Liver (tissue), 10 donors: ENCODE measurements at places on chromosomes 16 and 17. TPM values are rescaled to one million over a fixed set of nuclear protein-coding genes. Genes with fewer than 3 reads are reported as not detected.

GRCh38 chr16:5042574-5043171, 8.9 kb upstream of the NAGPA start:
- no peak for DNase-seq
- no peaks in the 10 kb centered on the region for H3K36me3 ChIP-seq
- H3K4me1 ChIP-seq: no peaks in the 10 kb centered on the region

- no peaks in the 10 kb centered on the region for H3K4me1 ChIP-seq
- H3K27me3 ChIP-seq: no peaks in the 10 kb centered on the region
- H3K27ac ChIP-seq: no peak overlapping the region
- H3K36me3 ChIP-seq: no peaks in the 10 kb centered on the region
- H3K4me3 ChIP-seq: no peak overlapping the region
Observed at GRCh38 chr16:55661941-55662643, 6.3 kb downstream of the SLC6A2 start.

Gene VWA3A
- total RNA-seq: 0.05 TPM

GRCh38 chr17:49944273-49944870, 24.6 kb upstream of the DLX4 start:
- no peak for DNase-seq
- H3K27me3 ChIP-seq: no peaks in the 10 kb centered on the region
- no peaks in the 10 kb centered on the region for H3K4me1 ChIP-seq

DNA sequence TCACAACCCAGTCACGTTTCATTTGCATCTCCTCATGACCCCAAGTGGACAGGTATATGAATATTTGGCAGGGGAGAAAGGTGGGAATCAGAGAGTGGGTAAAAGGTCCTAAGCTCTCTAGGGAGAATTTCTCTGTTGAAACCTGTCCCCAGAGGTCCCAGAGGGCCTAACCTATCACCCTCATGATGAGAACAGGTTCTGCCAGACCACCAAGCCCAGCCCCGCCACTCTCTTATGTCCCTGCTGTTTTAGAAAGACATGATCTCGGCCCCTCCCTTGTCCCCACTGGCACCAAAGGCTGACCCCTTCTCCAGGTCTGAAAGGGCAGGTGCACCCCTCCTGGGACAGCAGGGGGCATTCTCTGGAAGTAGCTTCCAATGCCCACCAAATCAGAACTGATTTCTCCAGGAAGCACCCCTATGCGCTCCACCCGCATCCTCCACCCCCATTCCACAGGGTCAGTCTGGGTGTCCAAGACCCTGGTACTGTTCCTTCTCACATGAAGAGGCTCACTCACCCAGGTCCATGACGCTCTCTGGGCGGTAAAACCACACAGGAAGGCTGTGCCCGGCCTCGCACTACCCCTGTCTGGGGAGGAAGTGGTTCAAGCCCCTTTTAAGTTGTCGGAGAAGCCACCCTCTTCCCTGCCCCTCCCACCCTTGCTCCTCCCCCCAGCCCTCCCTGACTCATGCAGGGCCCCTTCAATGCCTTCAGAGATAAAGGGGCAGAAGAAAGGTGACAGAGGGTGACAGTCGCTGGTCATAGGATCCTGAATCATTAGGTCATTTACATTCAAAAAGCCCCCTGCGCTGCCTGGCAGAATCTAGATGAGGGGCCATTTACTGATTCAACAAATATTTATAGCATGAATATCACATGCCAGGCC, at the start of gene CCR7:
TSS of gene CCR7 (minus strand) at position 590 of the 886 bp plus-strand sequence. CDS start at position 527, 63 bp downstream.
- H3K36me3 ChIP-seq: no peaks in the 10 kb centered on the region
- no peak within 1 kb of the TSS for H3K27ac ChIP-seq
- no peak within 1 kb of the TSS for H3K4me3 ChIP-seq
- no peaks in the 10 kb centered on the region for H3K27me3 ChIP-seq

Gene KRT31
- not detected for total RNA-seq

Gene SPATA22
- 0.42 TPM for total RNA-seq

DNA sequence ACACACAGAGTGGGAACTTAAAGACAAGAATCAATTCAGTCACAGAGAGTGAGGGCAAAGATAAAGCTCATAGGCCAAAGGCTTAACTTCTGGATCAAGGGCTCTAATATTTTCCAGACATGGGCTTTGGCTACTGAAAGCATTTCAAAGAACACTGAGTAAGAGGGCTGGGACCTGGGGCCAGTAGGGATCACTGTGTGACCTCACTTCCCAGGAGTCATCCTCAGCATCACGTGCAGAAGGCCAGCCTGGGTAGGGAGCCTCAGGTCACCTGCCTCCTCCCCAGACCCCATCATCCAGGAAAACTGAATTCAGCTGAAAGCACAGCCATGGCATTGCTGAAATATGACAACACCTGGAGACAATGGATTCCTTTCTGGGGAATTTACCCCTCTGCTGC, 163.5 kb downstream of the RAB11FIP4 start:
- no peaks in the 10 kb centered on the region for H3K36me3 ChIP-seq
- no peak overlapping the region for H3K4me3 ChIP-seq
- H3K27ac ChIP-seq: no peak overlapping the region
- no peak for DNase-seq
- H3K27me3 ChIP-seq: no peaks in the 10 kb centered on the region
- peaks cover 4% of the 10 kb centered on the region for H3K4me1 ChIP-seq

Gene MT1A
- total RNA-seq: 10.1 TPM

GRCh38 chr17:60110586-60110985, 31.9 kb upstream of the HEATR6 start:
- H3K36me3 ChIP-seq: no peaks in the 10 kb centered on the region
- H3K27me3 ChIP-seq: no peaks in the 10 kb centered on the region
- no peak overlapping the region for H3K4me3 ChIP-seq
- H3K27ac ChIP-seq: no peak overlapping the region
- no peak for DNase-seq

Gene TMEM98
- 17.5 TPM for total RNA-seq

GRCh38 chr16:84141143-84141670, 3.8 kb downstream of the HSDL1 start:
- no peaks in the 10 kb centered on the region for H3K27me3 ChIP-seq
- DNase-seq: no peak
- H3K27ac ChIP-seq: no peak overlapping the region
- peaks cover 9% of the 10 kb centered on the region for H3K4me1 ChIP-seq
